Fibroblast of skin of left quadriceps (primary cell): ENCODE measurements at places on chromosomes 6 and 20.

- DNase-seq = peak; percentile 57
Observed at GRCh38 chr6:17703256-17703694, 3.5 kb downstream of the NUP153 start.

DNA sequence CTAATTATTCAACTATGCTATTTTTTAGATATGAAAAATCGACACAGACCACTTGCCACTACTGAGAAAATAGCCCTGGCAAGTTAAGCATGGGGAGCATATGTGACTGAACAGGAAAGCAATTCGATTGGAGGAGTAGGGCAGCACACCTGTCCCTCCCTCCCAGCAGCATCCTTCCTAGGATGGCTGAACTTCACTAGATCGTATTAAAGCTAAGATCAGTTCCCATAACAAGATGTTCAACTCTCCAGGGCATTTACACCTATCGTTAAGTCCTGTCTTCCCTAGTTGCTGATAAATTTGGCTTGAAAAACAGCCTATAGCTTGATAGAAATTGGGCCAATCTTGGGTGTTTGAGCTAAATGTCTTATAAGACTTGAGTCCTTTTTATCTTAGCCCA lies 7.0 kb downstream of the PPP1R10 start:
- DNase-seq = no peak

DNA sequence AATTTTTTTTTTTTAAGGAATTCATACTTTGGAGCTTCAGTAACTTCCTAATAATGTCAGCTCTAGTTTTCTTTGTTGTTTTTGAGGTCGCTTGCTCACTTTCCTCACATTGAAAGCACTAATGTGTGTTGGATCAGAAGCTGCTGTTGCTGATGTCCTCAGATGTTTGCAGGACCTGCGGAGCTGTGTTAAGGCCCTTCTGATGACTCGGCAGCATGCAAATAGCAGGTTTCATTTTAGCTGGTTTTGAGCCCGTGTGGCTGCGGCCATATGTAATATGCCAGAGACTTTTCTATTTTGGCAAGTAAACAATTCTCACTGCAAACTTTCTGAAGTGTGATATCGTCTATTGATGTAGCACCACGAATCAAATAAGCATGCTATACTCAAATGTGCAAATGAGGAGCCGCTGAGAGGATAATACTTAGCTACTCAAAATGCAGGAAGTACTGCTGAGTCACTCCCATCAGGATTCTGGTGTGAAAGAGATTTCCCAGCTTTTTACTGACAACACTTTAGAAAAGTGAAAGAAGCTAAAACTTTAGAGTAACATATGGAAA lies 187.8 kb downstream of the SASH1 start:
- DNase-seq = no peak

DNA sequence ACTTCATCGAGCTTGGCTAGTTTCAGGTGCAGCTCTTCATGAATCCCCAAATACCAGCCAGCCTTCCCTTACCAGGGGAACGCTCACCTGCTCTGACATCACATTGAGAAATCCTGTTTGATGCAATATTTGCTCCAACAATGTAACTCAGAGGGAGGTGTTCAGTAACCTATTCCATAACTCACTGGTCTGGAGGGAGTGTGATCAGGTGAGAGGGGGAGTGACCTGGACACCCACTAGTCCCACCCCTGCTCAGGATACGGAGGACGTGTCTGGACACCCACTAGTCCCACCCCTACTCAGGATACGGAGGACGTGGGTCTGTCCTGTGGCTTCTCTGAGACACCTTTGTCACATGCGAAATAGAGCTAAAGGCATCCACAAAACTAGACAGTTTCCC lies 70.3 kb downstream of the HUS1B start:
- no peak for DNase-seq

- no peak for DNase-seq
Observed at GRCh38 chr6:89258912-89259311, 41.8 kb upstream of the GABRR1 start.

- DNase-seq = no peak
Observed at GRCh38 chr20:32990426-32990825, 13.8 kb downstream of the SUN5 start.

GRCh38 chr6:43298565-43299337 lies 691 bp downstream of the SLC22A7 start:
- DNase-seq = no peak

DNA sequence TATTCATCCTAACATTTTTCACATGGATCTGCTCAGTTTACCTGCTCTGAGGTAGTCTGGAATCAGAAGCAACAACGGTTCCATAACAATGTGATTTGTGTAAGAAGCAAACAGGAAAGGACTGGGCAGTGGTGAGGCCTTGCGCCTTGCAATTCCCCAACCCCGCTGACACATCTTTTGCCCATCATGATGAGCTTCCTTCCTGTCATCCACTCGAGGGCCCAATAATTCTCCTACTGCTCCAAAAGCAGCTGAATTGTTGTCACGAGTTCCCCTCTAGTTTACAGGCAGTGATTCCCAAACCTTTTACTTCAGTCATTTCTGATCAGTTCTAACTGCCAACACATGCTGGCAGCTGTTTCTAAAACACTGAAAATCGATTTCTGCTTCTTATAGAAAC lies 22.9 kb downstream of the STX7 start:
- no peak for DNase-seq

DNA sequence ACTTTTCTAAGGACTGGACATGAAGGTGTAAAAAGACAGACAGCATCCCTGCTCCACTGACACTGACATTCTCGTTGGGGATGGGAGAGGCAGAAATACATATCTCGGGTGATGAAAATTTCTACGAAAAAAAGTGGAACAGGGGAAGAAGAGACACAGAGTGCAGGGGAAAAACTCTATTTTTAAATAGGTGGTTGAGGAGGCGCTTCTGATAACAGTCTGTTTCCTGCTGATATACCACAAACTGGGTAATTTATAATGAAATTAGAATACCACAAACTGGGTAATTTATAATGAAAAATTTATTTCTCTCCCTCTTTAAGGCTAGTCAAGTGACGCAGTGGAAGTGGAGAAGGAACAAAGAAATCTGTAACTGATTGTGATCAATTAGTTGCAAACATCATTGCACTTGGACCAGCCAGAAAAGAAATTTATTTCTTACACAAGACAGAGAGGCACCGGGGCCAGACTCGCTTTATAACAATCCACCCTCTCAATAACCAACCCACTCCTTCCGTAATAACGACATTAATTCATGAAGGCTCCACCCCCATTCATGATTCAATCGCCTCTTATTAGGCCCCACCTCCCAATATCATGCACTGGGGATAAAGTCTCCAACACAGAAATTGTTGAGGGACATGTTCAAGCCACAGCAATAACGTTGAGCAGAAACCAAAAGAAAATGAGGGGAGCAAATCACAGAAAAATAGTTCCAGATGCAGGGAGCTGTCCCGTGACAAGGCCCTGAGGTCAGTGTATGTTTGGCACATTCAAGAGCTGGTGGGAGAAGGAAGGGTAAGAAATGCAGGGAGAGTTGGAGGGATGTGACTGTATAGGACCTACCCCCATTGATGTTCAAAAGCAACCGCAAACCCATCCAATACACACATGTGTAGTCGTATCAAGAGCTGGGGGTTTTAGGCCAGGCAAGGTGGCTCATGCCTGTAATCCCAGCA lies 6.6 kb upstream of the SRSF6 start:
- DNase-seq = no peak

GRCh38 chr6:138500867-138501446 lies 1.7 kb upstream of the NHSL1 start:
- DNase-seq = no peak

DNA sequence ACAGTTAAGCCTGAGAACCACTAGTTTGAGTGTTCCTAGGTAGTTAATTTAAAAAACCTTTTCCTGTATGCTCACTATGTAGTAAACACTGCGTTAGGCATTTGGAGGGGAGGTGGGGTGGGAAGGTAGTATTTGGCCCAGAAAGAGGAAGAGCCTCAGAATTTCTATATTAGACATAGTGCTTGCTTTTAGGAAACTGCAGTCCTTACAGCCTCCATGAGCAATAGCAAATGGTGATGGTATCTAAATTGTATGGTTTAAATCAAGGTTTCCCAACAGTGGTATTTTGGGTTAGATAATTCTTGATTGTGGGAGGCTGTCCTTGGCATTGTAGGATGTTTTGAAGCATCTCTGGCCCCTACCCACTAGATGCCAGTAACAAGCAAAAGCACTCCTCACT lies 61.5 kb upstream of the RIPOR2 start:
- DNase-seq = no peak

DNA sequence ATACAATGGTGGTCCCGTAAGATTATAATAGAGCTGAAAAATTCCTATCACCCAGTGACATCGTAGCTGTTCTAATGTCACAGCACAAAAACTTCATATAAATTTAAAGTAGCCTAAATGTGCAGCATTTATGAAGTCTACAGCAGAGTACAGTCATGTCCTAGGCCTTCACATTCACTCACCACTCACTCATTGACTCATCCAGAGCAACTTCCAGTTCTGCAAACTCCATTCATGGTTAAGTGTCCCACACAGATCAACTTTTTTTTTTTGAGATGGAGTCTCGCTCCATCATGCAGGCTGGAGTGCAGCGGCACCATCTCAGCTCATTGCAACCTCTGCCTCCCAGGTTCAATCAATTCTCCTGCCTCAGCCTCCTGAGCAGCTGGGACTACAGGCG lies 20.9 kb upstream of the KCNG1 start:
- DNase-seq = no peak

DNA sequence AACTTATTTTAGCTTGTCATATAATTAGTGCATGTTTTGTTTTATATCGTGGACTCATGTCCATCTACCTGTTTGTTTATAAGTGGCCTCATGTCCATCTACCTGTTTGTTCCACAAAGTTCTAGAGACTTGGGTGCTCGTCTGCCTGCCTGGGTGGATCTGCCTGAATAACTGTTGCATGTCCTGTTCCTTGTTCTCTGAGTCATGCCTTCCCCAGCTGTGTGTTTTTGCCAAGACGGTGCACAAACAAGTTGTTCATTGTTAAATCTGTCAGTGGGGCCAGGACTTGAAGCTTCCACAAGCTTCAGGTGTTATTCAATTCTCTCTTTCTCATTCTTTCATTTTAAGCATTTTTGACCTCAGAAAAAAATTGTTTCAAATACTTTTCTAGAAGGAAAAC lies 358.0 kb upstream of the CITED2 start:
- no peak for DNase-seq

GRCh38 chr6:54481091-54481490 lies 172.8 kb downstream of the TINAG start:
- no peak for DNase-seq

DNA sequence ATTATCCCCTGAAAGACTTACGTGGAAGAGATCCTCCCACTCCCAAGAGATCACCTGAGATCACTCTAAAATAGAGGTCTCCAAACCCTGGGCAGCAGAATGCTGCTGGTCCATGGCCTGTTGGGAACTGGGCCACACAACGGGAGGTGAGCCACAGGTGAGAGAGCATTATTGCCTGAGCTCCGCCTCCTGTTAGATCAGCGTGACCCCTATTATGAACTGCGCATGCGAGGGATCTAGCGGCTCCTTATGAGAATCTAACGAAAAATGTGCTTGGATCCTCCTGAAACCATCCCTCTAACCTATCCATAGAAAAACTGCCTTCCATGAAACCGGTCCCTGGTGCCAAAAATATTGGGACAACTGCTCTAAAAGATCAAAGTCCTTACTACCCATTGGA lies 1057.4 kb downstream of the EPHA7 start:
- DNase-seq = no peak

- DNase-seq = no peak
Observed at GRCh38 chr6:144314003-144314485, 28.9 kb downstream of the UTRN start.

DNA sequence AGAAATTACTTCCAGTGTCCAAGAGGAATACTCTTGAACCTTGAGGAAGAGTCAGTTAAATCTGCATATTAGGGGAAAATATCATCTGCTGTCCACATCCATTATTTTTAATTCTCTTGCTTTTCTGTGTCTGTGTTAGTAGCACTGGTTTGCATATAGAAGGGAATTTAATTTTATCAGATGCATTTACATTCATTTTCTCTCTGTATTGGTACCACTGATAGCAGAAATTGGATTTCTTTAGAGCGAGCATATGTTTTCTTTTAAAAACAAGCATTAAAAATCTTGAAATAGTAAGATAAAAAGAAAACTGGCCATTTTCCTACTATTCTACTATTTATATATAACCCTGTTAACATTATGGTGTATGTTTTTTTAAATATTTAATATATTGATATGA lies 83.8 kb downstream of the KIZ start:
- no peak for DNase-seq

- DNase-seq = no peak
Observed at GRCh38 chr6:166952121-166952520, 4.2 kb downstream of the RNASET2 start.

- DNase-seq = no peak
Observed at GRCh38 chr20:62377064-62377461, 9.8 kb upstream of the RPS21 start.

DNA sequence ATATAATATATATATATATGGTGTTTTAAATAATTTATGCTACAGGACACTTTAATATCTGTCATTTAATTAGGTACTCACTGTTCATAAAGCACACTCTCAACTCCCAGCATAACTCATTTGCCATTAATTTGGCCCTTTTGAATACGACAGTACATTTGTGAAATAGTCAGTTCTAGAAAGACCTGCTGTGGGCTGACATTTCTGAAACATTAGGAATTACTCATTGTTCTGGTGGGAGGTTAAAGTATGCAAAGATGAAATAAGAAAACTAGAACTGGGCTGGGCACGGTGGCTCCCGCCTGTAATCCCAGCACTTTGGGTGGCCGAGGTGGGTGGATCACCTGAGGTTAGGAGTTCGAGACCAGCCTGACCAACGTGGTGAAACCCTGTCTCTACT lies 497.5 kb downstream of the UTRN start:
- no peak for DNase-seq

DNA sequence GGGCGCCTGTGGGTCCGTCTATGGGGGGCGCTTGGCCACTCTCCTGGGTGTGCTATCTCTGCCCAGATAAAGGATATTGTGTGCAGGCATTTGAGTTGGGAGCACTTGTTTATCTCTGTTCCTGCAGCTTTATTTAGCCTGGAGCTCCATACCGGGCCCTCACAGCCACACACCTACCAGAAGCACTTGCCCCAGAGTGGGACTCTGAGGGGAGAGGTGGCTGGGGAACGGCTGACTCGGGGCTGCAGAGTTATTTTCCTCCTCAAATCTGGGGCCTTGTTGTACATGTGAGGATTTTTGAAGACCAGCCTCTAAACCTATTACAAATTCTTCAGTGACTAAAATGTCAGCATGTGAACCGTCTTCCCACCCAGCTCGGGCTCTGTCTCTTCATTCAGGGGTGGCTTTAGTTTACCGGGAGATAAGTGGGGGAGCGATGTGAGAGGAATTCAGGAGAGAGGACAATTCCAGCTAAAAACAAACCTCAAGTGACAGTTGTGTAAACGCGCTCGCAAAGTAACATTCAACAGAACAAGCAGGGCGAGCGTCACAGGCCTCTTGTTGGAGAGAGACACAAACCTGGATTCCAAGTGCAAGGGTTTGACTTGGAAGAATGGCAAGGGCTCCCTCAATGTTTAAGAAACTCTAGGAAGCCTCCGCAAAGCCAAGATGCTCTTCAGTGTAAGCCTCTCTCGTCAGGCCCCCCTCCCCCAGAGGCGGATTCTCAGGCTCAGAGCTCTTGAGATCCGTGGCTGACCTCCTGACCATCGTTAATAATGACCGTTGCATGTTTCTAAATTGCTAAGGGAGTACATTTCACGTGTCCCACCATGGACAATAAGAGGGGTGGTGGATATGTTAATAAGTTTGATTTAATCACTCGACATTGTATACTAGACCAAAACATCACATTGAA lies 548.9 kb downstream of the QKI start:
- no peak for DNase-seq

GRCh38 chr6:73580247-73581149 lies 59.7 kb upstream of the EEF1A1 start:
- peak; percentile 97 for DNase-seq

- no peak for DNase-seq
Observed at GRCh38 chr6:35775031-35775430, 1.4 kb upstream of the CLPSL2 start.
